RPMI8226 (cell line): ENCODE measurements at places on chromosomes 12 and 14.
A peak's percentile ranks its signal among the peaks of the same experiment; 100 is the strongest.

DNA sequence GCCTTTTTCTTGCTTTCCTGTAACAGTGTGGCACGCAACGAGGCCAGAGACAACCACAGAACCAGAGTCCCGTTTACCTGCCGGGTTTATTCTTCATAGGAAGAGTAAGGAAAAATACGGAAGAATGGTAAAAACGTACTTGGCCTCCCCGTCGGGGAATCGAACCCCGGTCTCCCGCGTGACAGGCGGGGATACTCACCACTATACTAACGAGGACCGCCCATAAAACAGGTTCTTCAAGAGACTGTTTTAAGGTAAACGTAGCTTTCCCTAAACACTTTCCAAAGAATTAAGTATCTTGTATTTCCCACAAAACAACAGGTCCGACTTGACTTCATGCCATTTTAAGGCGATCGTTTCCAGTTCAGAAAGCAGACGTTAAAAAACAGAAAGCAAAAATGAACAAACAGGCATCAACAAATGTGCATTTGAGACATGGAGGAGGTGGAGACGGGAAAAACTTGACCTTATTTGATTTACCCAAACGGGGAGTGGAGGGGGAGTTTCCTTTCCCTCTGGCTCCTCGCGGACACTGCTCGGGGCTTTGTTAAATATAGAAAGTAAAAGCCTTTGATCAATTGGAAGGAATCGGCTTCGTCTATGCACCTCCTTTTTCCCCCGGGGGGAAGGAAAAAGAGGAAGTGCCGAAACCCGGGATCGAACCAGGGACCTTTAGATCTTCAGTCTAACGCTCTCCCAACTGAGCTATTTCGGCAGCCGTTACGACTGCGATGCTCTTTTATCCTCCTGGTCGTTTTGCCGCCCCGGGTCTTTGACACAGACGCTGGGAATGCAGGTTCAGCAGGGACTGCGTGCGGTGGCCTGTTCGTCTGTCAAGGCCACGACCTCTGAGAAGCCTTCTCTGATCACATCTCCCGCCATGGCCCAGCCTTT, 13.0 kb upstream of the UBC start:
- peak; percentile 85 for DNase-seq

- DNase-seq, result no peak
Measured at GRCh38 chr14:100317389-100317788, 5.8 kb upstream of the SLC25A47 start.

DNA sequence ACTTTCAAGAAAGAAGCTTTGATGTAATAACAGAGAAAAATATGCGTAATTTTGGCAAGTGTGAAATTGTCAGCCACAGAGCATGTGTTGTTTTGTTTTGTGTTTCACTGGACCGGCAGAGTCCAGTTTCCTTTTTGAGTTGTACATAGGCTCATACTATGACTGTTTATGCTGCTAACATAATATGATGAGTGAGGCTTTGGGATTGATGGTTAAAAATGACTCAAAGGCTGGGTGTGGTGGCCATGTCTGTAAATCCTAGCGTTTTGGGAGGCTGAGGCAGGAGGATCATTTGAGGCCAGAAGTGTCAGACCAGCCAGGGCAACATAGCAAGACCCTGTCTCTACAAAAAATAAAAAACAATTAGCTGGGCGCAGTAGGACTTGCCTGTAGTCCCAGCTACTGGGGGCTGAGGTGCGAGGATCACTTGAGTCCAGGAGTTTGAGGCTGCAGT, 487.9 kb downstream of the PCNX1 start:
- no peak for DNase-seq

GRCh38 chr12:121391619-121392324, 8.1 kb upstream of the RNF34 start:
- DNase-seq, result peak; percentile 76

GRCh38 chr14:74309125-74310022, 6.6 kb upstream of the ABCD4 start:
- DNase-seq, result no peak

GRCh38 chr12:88388566-88389540, 191.4 kb downstream of the KITLG start:
- DNase-seq, result peak; percentile 9

GRCh38 chr12:89319606-89320005, 32.7 kb downstream of the DUSP6 start:
- DNase-seq, result peak; percentile 46

GRCh38 chr12:102567031-102567985, 86.9 kb upstream of the IGF1 start:
- DNase-seq, result no peak

GRCh38 chr12:112716099-112717093, 75.2 kb upstream of the RPH3A start:
- DNase-seq, result peak; percentile 8

DNA sequence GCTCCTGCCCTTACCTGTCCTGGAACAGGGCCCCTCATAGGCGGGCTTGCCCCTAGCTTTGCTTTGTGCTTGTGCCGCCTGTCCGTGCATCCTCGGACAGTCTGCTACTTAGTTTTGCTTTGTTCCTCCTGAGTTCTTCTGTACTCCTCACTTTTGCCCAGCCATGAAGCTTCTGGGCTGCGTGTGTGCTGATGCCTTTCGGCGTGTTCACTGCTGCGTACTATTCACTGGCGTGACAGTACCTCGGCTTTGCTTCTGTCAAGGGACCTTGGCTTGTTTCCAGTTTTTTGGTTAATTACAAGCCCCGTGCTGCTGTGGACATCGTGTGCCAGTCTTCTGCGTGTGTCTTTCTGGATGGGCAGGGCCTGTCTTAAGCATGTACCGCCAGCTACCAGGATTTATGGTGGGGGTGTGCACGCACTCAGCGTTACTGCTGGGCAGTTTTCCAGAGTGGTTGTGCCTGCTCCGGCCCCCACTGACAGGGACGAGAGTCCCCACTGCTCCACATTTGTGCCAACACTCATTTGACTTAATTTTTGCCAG, 2.5 kb downstream of the PACS2 start:
- DNase-seq, result no peak

- no peak for DNase-seq
Measured at GRCh38 chr14:47536341-47536740, 139.1 kb downstream of the MDGA2 start.

DNA sequence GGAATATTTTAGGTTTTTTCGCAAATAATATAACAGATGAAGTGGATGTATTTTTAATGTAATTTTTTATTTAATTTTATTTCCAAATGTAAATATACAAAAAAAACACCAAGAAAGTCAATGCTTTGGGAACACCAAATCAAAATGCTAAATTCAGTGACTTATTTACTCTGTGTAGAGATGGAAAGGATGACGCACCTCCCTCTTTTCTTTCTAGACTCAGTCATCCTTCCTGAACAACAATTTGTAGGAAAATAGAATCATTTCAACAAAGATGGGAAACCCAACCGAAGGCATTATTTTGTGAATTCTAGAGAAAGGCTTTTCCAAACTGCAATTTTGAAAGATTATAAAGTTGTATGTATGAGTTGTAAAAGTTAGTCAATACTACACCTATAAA, 57.7 kb downstream of the CCER1 start:
- no peak for DNase-seq

DNA sequence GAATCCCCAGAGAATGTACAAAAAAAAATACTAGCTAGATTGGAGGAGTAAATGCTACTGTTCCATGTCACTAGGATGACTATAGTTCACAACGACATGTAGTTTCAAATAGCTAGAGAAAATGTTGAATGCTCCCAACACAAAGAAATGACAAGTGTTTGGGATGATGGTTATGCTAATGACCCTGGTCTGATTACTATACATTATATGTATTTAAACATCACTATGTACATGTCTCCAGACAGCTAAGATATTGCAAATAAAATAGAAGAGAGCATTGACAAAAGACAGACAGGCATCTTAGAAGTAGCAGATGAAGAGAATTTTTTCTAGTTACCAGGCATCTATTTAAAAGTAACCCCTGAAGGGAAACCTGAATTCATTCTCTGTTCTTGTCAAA, 281.6 kb upstream of the SLC16A7 start:
- no peak for DNase-seq

- DNase-seq, result no peak
Measured at GRCh38 chr12:81386101-81386500, 308.2 kb downstream of the ACSS3 start.

GRCh38 chr12:85006206-85006605, 29.9 kb downstream of the TSPAN19 start:
- no peak for DNase-seq

DNA sequence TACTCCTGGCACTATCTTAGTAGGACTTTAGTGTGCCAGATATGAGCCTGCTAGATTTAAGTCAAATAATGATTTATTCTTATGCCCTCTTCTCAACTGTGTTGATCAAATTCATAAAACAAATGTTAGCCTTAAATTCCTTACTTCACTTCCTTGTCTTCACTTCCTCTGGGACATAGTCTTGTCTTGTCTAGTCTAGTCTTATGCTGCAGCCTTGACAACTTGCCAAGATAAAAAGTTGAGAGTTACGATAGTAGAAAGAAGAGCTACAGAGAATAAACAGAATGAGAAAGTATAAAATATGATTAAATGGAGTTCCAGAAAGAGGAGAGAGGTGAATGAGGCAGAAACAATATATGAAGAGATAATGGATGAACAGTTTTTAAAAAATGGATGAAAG, 378.1 kb downstream of the DAD1 start:
- DNase-seq, result no peak

DNA sequence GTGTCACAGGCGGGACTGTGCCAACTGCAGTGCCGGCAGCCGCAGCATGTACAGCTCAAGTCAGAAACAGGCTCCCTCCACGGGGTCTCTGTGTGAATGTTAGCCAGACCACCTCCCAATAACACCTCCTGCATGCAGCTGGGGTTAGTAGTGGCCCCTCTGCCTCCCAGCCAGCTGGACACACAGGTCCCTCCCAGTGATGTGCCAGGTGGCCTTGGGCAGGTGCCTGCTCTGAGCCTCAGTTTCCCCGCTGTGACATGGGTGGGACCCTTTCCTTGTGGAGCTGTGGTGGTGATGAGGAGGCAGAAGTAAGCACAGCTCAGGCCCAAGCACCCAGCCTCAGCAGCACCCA, 139.9 kb downstream of the ADGRD1 start:
- no peak for DNase-seq

GRCh38 chr14:95597784-95598211, 62.9 kb downstream of the GLRX5 start:
- no peak for DNase-seq

GRCh38 chr14:68380329-68380741, 412.5 kb downstream of the ZFP36L1 start:
- DNase-seq, result no peak
